NCI-H748 treated with DMSO at 0.1 percent for 48 hours (cell line): ENCODE measurements at places on chromosomes 7 and 10.

DNA sequence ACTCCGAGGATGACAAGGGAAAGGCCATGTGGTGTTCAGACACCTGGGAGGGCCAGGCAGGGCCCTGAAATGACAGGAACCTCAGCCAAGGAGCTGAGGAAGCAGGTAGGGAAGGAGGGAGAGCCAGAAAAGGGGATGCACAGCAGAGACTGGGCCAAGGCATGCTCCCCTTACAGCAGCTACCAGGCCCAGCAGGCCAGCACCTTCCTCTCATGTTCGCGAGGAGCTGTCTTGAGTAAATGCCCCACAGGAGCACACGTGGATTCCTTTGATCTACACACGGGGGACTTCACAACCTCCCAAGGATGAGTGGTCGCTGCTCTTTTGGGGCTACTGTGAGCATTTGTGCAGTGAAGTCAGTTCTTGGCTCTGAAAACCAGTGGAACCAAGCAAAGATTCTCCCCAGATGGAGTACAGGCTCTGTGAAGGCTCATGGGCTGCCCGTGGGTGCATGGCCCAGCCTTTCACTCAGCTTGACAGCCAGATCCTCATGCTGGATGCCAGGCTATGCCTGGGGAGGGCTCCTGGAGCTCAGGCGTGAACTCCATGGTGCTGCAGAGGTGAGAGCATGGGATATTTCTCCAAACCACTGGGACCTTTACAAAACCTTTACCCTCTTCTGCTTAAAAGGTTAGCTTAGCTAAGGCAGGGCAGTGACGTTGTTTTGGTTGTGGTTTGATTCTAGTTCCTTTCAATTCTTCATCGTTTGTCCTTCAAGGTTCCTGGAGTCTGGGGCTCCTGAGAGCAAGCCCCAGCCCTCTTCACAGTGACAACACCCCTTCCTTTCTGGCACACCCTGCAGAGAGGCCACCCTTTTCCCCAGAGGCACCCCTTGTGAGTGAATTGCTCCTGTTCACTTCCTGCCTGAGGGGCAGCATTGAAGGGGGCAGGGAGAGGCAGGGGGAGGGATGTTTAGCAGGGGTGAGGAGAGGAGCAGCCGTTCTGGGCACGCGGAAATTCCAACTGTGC lies 74.2 kb upstream of the ZPBP start:
- no peak for DNase-seq

GRCh38 chr7:18472161-18472483 lies 23.4 kb upstream of the HDAC9 start:
- no peak for DNase-seq

GRCh38 chr10:113027230-113027573 lies 77.2 kb downstream of the TCF7L2 start:
- DNase-seq = no peak

GRCh38 chr7:767941-768731 lies 41.1 kb upstream of the PRKAR1B start:
- peak; percentile 99 for DNase-seq
